SJCRH30 (cell line): ENCODE measurements at places on chromosomes 11 and 22. TPM values are rescaled to one million over a fixed set of nuclear protein-coding genes. Genes with fewer than 3 reads are reported as not detected.

The C11orf86 gene
- total RNA-seq = not detected in 2 replicates

The KIAA0930 gene
- total RNA-seq = 9.3 and 15.2 TPM in 2 replicates

The SCO2 gene
- total RNA-seq = 0.71 and 2.1 TPM in 2 replicates

The SLC37A4 gene
- 8.7 and 9.8 TPM in 2 replicates for total RNA-seq

The MRGPRE gene
- total RNA-seq = not detected in 2 replicates

The PTPRCAP gene
- 1.1 TPM in 1 of 2 replicates, not detected in the other for total RNA-seq

The ZP1 gene
- total RNA-seq = not detected in 2 replicates

The RNF26 gene
- 8.3 and 10.4 TPM in 2 replicates for total RNA-seq

The GRAP2 gene
- total RNA-seq = not detected in 2 replicates

The MAJIN gene
- total RNA-seq = not detected in 2 replicates

The MEI1 gene
- total RNA-seq = not detected in 2 replicates

The TEX54 gene
- total RNA-seq = not detected in 2 replicates

The C11orf97 gene
- not detected in 2 replicates for total RNA-seq

The BLID gene
- total RNA-seq = not detected in 2 replicates

The MUC6 gene
- total RNA-seq = not detected in 2 replicates

The OR4D5 gene
- not detected in 2 replicates for total RNA-seq

The LRRC74B gene
- not detected in 2 replicates for total RNA-seq

The SLC22A6 gene
- not detected in 2 replicates for total RNA-seq

The OR11H1 gene
- not detected in 2 replicates for total RNA-seq

The LARGE1 gene
- 23.2 and 23.5 TPM in 2 replicates for total RNA-seq

The MGAT3 gene
- not detected in 2 replicates for total RNA-seq

The PRG2 gene
- total RNA-seq = not detected in 2 replicates

The OOSP3 gene
- total RNA-seq = not detected in 2 replicates

The OR5A1 gene
- not detected in 2 replicates for total RNA-seq

The HEPHL1 gene
- not detected in 2 replicates for total RNA-seq

The TCN1 gene
- not detected in 2 replicates for total RNA-seq

The BDNF gene
- 0.20 and 0.42 TPM in 2 replicates for total RNA-seq

The ELFN2 gene
- under 0.01 and 0.02 TPM in 2 replicates for total RNA-seq

The MPPED2 gene
- 9.8 and 10.2 TPM in 2 replicates for total RNA-seq

The CHADL gene
- 1.9 and 2.9 TPM in 2 replicates for total RNA-seq

The HOATZ gene
- total RNA-seq = not detected in 2 replicates

The MMP12 gene
- not detected in 2 replicates for total RNA-seq

The PNPLA3 gene
- total RNA-seq = 1.3 and 1.9 TPM in 2 replicates

The SF3B2 gene
- 163 and 169 TPM in 2 replicates for total RNA-seq

The TUB gene
- total RNA-seq = 18.3 and 18.9 TPM in 2 replicates

The MAFF gene
- total RNA-seq = 3.2 and 3.6 TPM in 2 replicates

The CALCA gene
- total RNA-seq = not detected in 2 replicates
